Lung (tissue), 17 donors: ENCODE measurements at places on chromosomes 13 and 19. TPM values are rescaled to one million over a fixed set of nuclear protein-coding genes. Genes with fewer than 3 reads are reported as not detected.

Gene KL
- 6.6 TPM for total RNA-seq

Gene ZNF493
- 18.2 TPM for total RNA-seq

Gene TCF3
- total RNA-seq, result 58.1 TPM

Gene SIGLECL1
- total RNA-seq, result not detected

Gene TSSK6
- total RNA-seq, result 2.3 TPM

Gene MYCBP2
- 87.7 TPM for total RNA-seq

Gene SPINT2
- total RNA-seq, result 145 TPM

Gene TNFRSF19
- total RNA-seq, result 56.6 TPM

Gene NALCN
- total RNA-seq, result 0.64 TPM

Gene WDR87
- not detected for total RNA-seq

Gene FEM1A
- total RNA-seq, result 14.6 TPM
